Activated CD8-positive, alpha-beta memory T cell treated with anti-CD3 and anti-CD28 coated beads, Interleukin-2, amount 10 ng/mL, durations not matched to agents 7 days and 5 days (primary cell): ENCODE measurements at places on chromosomes 11 and 22. TPM values are rescaled to one million over a fixed set of nuclear protein-coding genes. Genes with fewer than 3 reads are reported as not detected.

SLCO2B1 gene
- total RNA-seq, result not detected

SNX32 gene
- total RNA-seq, result 1.7 TPM

TMPRSS5 gene
- 0.91 TPM for total RNA-seq

TEX54 gene
- total RNA-seq, result not detected

RAB30 gene
- 7.0 TPM for total RNA-seq

BUD13 gene
- 35.2 TPM for total RNA-seq

MYEOV gene
- not detected for total RNA-seq

LDHAL6A gene
- total RNA-seq, result not detected

C11orf87 gene
- not detected for total RNA-seq

OR52H1 gene
- total RNA-seq, result not detected

C11orf86 gene
- total RNA-seq, result not detected

OR8A1 gene
- total RNA-seq, result not detected

SRRD gene
- total RNA-seq, result 17.5 TPM

MAP4K2 gene
- 61.1 TPM for total RNA-seq

PTH gene
- not detected for total RNA-seq

OR6A2 gene
- not detected for total RNA-seq

LAMTOR1 gene
- total RNA-seq, result 66.5 TPM

GLB1L3 gene
- 6.1 TPM for total RNA-seq

PDGFD gene
- 0.15 TPM for total RNA-seq

OR4D6 gene
- total RNA-seq, result not detected

MRGPRX4 gene
- total RNA-seq, result not detected

RNF26 gene
- total RNA-seq, result 38.7 TPM

MAP6 gene
- 0.70 TPM for total RNA-seq

MMP27 gene
- not detected for total RNA-seq

OR51B5 gene
- not detected for total RNA-seq

RHOD gene
- 0.52 TPM for total RNA-seq

HTR3B gene
- total RNA-seq, result not detected

CASP5 gene
- total RNA-seq, result not detected

SLC17A6 gene
- not detected for total RNA-seq

DNAJB7 gene
- total RNA-seq, result not detected

VWA5A gene
- 4.8 TPM for total RNA-seq

KCTD21 gene
- total RNA-seq, result 6.4 TPM

PIH1D2 gene
- not detected for total RNA-seq

SLC22A25 gene
- total RNA-seq, result not detected

TMEM45B gene
- 0.18 TPM for total RNA-seq

MN1 gene
- total RNA-seq, result 0.14 TPM

FAM181B gene
- not detected for total RNA-seq

SLC25A18 gene
- total RNA-seq, result not detected

OR2AG2 gene
- total RNA-seq, result not detected

XKR3 gene
- 0.18 TPM for total RNA-seq

UPK3A gene
- total RNA-seq, result not detected

USP28 gene
- 65.1 TPM for total RNA-seq

PDE2A gene
- total RNA-seq, result 0.67 TPM

RIMBP3B gene
- 0.09 TPM for total RNA-seq

MS4A1 gene
- total RNA-seq, result not detected

RBX1 gene
- 82.8 TPM for total RNA-seq

OR4C5 gene
- total RNA-seq, result not detected

GRAMD4 gene
- 44.6 TPM for total RNA-seq

OR52A1 gene
- total RNA-seq, result not detected

FXYD2 gene
- 19.0 TPM for total RNA-seq

CSTPP1 gene
- 18.2 TPM for total RNA-seq

KRTAP5-7 gene
- not detected for total RNA-seq
